ENCODE measurements at places on chromosomes 5 and 9.
A peak's percentile ranks its signal among the peaks of the same experiment; 100 is the strongest.

GRCh38 chr5:76565009-76565408 is 58.2 kb downstream of the F2RL2 start:
- no peak for ATAC-seq

GRCh38 chr9:93648181-93648580 is 71.8 kb downstream of the PHF2 start:
- ATAC-seq: no peak

- ATAC-seq: no peak
Observed at GRCh38 chr5:96703384-96703920, 41.3 kb downstream of the CAST start.

GRCh38 chr5:67672636-67673035 is 476.0 kb upstream of the CD180 start:
- no peak for ATAC-seq

DNA sequence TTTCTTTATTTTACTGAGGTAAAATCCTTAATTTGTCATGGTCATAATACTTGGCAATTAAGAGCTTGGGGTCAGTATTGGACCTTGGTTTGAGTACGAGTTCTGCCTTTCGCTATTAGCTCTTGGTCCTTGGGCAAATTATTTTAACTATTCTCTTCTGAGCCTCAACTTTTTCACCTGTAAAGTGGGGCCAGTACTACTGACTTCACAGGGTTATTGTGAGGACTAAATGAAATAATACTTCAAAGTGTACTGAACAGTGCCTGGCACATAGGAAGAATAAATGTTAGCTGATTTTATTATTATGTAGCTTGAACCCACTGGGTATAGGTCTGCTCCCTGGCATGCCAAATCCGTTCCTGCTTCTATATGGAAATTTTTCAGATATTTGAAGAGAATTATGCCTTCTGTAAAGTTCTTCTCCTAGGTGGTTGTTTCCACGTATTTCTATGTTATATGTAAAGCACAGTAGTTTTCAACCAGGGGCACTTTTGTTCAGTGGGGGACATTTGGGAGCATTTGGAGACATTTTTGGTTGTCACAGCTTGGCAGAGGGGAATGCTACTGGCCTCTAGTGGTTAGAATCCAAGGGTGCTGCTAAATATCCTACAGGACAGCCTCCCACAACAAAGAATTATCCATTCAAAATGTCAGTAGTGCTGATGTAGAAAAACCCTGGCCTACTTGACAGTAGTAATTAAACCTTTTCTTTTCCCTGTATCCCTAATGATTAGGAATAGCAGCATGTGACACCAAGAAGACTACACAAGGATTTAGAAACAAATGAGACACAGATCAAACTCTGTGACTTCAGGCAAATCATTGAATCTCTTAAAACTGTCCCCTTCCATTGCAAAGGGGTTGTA is 4.5 kb downstream of the RCL1 start:
- ATAC-seq: no peak

- no peak for ATAC-seq
Observed at GRCh38 chr9:36738318-36738976, 165.8 kb downstream of the MELK start.

GRCh38 chr5:160271836-160272235 is 40.5 kb downstream of the CCNJL start:
- no peak for ATAC-seq

DNA sequence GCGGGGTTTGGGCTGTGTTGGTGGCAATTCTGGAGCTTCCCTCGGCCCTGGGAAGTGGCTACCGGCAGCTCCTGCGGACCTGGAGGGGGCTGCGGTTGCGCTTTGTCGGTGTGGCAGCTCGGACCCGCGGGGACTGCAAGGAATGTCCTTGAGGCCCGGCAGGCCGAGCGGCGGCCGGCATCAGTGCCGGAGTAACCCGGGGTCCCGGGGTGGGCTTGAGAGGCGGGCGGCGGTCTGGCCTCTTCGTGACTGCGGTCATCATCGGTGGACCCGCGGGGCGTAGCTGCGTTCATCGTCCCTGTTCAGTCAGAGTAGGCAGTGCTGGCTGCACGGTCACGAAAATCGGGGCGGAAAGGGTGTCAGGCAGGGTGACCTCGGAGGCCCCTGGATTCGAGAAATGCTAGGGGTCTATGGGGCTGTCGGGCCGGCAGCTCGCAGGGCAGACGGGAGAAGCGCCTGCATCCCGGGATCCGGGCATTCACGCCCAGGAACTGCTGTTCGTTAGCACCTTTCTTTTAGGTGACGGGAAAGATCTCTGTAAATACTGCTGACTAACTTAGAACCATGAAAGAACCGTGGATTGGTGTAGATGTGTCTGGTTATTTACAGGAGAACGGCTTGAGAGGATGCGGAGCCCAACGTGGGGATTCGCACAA is 474 bp downstream of the HMGCR start:
- no peak for ATAC-seq

GRCh38 chr5:93579692-93580062 is 1.3 kb downstream of the NR2F1-AS1 start:
- ATAC-seq: peak; percentile 8

- ATAC-seq: no peak
Observed at GRCh38 chr9:122347348-122348287, 23.2 kb upstream of the PTGS1 start.

GRCh38 chr9:81535542-81536241 is 153.7 kb downstream of the TLE1 start:
- ATAC-seq: no peak

- ATAC-seq: no peak
Observed at GRCh38 chr9:136508729-136509500, 26.1 kb upstream of the SEC16A start.

GRCh38 chr5:128081111-128081851 is 2.3 kb upstream of the SLC12A2 start:
- no peak for ATAC-seq

- no peak for ATAC-seq
Observed at GRCh38 chr5:58341476-58341875, 118.4 kb downstream of the PLK2 start.

DNA sequence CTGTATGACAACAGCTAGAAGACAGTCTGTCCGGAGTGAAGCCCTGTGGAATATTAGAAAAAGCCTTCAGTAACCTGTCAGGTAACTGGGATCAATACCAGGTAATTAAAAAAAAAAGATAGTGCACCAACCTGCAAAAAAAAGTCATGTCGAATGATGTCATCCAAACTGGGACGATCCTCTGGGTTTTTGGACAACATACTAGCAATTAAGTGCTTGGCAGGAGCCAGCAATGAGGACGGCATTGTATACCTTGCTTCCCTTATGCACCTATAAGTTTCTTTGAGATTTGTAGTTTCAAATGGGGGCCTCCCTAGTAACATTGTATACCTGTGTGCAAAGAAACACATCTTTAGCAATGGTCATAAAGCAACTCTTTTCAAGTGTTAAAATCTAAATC is 2.8 kb downstream of the PLK2 start:
- no peak for ATAC-seq

DNA sequence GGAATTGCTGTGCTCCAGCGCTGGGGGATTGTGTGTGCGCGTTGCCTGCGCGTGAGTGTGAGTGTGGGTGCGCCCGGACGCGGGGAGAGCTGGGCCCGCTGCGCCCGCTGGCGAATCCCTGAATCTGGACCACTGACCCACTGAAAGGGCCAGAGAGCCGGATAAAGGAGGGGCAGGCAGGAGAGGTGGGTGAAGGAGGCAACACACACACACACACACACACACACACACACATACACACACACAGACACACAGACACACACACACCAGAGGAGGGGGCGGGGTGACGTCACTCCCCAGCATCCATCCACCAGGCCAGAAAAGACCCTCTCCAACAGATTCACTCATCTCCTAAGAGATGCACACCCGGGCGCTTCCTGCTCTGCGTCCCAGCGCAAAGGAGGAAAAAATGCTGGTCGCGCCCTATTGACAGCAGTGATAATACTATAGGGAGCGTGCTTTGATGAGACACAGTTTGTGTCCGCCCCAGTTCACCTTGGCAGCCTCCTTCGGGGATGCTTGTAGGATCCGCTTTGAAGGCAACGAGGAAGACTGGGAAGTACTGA is 1059.1 kb upstream of the DMAC1 start:
- ATAC-seq: peak; percentile 57

DNA sequence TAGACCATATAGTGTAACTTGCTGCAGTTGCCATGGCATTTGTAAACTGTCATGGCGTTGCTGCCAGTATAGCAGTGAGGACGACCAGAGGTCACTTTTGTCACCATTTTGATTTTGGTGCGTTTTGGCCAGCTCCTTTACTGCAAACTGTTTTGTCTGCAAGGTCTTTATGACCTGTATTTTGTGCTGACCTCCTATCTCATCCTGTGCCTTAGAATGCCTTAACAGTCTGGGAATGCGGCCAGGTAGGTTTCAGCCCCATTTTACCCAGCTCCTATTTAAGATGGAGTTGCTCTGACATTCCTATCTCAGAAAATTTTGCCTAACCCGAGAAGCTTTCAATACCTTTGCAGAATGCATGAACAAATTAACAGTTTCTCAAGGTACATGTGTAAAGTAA is 914.4 kb upstream of the ACO1 start:
- no peak for ATAC-seq

GRCh38 chr5:33120671-33121070 is 320.1 kb upstream of the TARS1 start:
- ATAC-seq: no peak

DNA sequence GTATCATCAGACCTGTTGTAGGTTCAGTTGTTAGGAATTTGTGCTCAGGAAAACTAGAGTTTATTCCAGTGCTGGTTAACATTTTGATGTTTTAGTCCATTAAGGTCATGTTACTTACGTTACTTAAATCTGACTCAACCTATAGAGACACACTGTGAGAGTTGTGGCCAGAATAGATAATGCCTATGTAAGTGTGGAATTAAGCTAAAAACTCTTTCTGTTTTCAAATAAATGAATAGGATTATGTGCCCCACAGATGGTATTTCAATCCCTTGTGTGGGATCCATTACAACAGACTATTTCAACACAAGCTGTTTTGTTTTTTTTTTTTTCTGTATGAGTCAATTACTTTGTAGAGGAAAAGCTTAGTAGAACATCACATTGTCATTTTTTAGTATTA is 68.1 kb downstream of the MEGF10 start:
- ATAC-seq: no peak

DNA sequence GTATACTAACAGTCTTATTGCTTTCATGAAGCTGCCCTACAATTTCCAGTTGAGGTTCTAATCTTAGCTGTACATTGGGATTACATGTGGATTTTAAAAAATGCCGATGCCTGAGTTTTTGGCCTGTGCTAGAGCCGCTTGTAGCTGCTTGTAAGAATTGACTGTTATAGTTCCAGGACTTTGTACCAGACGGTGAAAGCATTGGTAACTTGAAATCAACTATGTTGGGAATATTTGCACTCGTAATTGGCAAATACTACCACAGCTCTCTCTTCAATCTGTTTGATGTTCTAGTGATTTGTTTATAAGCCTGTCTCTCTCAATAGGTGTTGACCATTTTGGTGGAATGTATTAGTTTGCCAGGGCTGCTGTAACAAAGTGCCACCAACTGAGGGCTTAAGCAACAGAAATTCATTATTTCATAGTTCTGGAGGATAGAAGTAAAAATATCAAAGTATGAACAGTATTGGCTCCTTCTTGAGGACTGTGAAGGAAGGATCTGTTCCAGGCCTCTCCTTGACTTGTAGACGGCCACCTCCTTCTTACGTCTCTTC is 50.5 kb upstream of the DHFR start:
- ATAC-seq: no peak

DNA sequence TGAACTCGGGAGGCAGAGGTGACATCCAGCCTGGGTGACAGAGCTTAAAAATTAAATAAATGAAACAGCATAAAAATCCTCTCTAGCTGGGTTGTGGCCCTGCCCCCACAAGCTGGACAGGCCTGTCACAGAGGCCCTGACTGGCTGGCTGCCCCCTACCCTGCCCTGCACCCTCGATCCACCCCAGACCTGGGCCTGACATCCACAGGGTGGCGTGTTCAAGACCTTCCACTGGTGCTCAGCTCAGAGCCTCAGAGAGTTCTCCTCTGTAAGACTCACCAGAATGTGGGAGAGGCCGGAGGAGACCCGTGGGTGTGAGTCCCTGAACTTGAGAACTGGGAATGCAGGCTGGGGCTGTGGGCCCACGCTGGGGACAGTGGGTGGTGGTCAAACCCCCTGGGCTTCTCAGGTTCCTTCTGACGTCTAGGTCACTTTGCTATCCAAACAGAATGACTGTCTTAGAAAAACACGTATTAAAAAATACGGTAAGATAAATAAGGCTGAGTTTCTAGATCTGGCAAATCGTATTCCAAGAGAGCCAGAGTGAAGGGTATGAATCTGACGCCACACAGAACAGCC is 9.7 kb upstream of the WDR38 start:
- no peak for ATAC-seq

DNA sequence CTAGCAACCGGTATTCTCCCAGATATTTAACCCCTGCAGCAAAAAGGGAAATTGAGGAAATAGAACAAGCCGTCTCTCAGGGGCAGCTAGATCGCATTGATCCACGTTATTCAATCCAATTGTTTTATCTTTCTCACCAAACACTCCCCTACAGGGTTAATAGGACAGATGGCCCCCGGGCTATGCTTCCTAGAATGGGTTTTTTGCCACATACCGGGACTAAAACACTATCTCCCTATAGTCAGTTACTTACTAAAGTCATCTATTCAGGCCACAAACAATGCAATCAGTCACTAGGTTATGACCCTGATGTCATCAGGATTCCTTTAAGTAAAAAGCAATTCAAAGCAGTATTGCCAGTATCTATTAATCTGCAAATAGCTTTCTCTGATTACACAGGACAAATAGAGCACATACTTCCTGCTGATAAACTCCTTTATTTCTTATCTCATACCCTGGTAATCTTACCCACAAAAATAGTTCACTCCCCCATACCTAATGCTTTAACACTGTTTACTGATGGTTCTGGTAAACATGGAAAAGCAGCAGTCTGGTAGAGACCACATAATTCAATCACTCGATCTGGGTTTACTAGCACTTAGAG is 159.0 kb downstream of the CPLANE1 start:
- no peak for ATAC-seq

GRCh38 chr9:110440796-110441195 is 103.1 kb upstream of the TXNDC8 start:
- ATAC-seq: no peak

GRCh38 chr9:17216011-17216410 is 81.2 kb downstream of the CNTLN start:
- no peak for ATAC-seq

DNA sequence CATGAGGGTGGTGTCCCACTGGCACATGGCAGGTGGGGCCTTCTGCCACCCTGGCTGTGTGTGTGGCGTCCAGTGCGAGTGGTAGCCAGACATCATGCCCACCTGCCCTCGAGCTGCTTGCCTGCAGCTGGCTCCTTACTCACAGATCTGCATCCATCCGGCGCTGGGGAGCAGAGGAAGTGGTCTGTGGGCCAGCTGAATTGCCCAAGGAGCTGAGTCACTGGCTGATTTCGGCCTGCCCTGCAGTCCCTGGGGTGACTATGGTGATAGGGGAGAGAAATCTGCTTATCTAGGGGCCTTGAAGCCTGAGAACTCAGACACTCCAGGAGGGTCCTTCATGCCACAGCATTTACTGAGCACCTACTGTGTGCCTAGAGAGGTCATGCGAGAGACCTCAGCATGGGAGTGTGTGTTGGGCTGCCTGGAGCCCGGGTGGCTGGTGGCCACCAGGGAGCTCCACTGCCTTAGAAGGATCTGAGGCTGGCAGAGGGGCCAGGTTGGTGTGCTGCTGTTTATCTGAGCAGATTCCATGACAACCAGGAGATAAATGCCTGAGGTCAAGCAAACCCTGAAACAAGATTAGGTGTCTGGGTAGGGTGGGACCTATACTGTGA is 57.1 kb downstream of the SLC22A5 start:
- peak; percentile 53 for ATAC-seq

All from motor neuron (in vitro differentiated cells).